ENCODE measurements at places on chromosomes 11 and 22.

GRCh38 chr22:39263626-39264348 is 19.0 kb upstream of the PDGFB start:
- no peak for DNase-seq

- DNase-seq = no peak
Measured at GRCh38 chr11:47667135-47667534, 24.8 kb upstream of the MTCH2 start.

DNA sequence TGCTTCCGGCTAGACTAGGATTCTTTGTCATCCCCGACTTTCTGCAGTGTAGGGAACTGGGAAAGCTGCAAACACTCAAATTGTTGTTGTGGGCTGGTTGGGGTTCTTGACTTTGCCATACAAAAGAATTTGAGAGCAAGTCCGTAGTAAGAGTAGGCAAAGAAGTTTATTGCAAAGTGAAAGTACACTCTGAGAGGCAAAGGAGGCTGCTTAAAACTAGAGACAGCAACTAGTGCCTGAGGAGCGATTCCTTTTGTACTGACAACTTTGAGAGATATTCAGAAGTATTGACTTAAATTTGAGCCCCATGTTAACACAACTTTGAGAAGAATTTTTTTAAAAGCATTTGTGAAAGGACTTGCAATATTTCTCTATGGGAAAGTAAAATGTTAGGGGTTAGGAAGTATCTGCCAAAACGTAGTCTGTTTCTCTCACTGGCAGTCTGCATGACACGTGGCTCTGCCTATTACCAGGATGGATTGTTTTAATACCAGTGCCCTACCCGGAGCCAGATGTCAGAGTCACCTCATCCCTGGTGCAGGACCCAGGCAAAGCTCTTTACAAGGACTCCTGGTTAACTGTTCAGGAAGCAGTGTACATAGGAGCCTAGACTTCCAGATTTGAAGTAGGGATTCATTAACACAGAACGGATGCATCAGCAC is 85.0 kb upstream of the CLPB start:
- no peak for DNase-seq

DNA sequence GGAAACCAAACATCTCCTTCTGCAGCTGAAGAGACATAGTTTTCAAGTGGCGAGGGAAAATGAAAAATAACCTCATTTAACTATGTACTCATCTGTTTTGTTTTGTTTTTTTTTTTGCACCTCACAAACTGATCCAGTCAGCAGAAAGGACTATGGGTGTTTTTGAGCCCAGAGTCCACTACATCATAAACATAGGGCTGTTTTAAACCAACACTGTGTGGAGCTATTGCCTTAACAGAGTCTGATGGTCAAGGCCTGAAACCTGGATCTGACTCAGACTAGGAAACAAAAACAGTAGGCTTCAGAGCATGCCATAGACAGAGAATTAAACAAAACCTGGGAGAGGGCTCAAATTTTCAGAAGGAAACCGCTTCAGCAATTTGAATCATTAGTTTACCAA is 99.3 kb upstream of the FSHB start:
- no peak for DNase-seq

DNA sequence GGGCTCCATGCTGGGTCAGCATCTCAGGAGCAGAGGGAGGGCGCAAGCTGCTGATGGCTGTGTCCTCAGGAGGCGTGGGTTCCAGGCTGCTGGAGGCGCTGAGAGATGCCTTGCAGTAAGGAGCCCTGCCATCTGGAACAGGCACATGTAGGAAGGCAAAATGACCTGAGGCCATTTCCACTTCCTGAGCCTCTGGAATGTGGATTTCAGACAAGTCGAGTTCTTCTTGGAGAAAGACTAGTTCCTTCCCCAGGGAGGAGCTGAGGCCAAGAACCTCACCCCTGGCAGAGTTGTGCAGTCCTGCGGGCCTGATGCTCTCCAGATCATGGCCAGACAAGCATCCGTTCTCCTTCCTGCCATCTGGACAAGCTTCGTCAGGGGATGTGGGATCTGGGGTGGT is 19.3 kb downstream of the HPS4 start:
- DNase-seq = no peak

DNA sequence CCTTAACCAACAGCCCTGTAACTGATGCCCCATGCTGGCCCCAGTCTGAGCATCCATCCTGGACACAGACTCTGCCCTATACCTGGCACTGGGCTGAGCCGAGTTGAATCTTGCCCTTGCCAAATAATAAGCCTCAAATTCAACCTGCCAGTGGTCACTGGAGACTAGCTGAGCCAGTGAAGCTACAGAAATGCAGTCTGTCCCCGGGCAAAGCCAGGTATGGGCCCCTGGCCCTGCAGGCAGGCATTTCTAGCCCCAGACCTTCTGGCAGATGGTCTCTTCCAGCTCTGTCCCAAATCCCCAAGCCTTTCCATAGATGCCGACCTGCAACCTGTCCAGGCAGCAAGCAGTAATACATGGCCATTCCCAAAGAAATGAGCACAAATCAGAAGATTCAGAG is 4.7 kb downstream of the CLPB start:
- no peak for DNase-seq

GRCh38 chr11:123491241-123491640 is 61.2 kb downstream of the GRAMD1B start:
- no peak for DNase-seq

- no peak for DNase-seq
Measured at GRCh38 chr11:62295504-62295903, 3.4 kb downstream of the SCGB1D4 start.

DNA sequence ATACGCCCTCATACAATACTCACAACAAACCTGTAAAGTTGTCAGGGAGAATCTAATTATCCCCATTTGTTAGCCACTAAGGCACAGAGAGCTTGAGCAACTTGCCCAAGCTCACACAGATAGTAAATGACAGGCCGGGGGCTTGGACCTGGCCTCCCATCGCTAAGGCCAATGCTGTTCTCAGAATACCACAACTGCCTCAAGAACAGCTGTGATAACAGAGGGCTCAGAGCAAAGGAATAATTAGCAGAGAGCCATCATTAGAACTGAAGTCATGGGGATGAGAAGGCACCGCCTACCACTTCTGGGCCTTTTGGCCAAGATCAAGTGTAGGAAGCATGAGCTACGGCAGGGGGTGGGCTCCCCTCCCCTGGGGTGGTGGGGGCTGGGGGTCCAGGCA is 98.6 kb downstream of the FEZ1 start:
- DNase-seq = no peak

DNA sequence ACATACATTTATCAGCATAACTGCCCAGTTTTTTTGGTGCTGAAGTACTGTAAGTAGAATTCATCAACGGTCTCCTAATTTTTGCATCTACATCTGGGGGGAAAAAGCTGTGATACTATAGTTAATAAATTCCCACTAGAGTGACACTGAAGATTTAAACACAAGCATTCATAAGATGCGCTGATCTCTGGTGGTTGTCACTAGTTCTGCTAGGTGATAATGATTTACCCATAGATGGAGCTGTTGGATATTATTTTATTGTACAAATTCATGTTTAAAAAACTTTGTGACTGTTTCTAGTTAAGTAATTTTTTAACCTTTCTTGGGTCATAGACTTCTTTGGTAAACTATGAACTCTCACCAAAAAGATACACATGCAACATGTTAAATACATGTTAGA is 106.6 kb downstream of the EMSY start:
- DNase-seq = no peak

DNA sequence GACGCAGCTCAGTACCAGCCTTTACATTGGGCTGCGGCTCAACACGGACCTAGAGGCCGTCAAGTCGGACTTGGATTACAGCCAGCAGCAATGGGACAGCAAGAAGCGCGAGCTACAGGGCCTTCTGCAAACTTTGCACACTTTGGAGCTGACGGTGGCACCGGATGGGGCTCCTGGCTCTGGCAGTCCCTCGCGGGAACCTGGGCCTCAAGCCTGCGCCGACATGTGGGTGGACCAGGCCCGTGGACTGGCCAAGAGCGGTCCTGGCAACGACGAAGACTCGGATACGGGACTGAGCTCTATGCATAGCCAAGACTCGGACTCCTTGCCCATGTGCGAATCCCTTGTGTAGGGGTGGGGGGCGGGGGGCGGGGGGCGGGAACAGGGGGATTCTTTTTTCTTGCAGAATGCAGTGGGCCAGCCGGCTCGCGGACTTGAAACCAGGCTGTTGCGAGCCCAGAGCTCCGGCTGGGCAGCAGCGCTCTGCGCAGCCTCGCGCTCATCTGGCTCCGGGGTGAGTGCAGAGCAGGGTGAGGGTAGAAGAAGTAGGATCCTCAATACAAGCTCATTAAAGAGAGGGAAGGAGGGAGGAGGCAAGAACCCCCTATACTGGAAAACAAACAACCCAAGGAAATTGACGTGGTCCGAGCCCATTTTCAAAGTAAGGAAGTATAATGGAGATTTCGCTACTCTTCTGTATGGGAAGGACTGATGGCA is 1.8 kb downstream of the RASSF10 start:
- no peak for DNase-seq

GRCh38 chr22:26887456-26887855 is 230.1 kb downstream of the MIAT start:
- no peak for DNase-seq

DNA sequence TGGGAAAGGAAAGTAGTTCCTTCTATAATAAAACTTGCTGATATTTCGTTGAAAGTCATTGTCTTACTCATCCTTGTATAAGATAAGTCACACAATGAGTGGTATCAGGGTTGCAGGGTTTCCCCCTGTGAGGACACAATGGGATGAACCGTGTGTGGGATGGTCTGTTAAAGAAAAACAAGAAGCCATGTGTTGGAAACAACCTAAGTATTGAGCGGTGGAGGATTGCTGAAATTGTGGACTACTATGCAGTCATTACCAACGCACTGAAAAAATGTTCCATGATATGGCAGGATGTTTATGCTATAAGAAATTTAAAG is 28.6 kb downstream of the PTPRJ start:
- DNase-seq = no peak

DNA sequence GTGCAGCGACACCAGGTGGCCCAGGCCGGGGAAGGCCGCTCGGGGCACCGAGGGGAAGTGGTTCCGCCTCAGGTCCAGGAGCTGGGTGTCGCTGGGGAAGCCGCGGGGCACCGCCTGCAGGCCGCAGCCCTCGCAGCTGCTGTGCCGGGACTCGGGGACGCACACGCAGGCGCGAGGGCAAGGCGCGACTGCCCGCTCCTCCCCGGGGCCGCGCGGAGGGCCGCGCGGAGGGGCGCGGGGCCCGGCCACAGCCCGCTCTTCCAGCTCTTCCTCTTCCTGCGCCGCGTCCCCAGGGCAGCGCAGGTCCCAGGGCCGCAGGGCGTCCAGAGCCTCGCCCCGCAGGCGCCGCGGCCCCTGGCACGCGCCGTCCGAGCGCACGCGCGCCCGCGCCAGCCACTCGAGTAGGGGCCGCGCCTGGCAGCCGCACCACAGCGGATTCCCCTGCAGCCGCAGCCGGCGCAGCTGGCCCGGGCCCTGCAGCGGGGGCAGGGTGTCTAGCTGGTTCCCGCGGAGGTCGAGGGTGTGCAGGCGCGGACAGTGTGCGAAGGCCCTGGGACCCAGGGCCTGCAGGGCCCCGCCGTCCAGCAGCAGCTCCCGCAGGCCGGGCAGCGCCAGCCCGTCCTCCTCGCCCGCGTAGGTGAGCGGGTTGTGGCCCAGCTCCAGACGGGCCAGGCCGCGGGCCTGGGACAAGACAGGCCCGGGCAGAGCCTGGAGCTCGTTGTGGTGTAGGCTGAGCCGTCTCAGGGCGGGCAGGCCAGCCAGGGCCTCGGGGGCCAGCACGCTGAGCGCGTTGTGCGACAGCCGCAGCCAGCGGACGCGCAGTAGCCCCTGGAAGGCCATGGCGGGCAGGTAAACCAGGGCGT is 2.8 kb downstream of the CHADL start:
- DNase-seq = peak; percentile 45

- DNase-seq = peak; percentile 39
Measured at GRCh38 chr22:25062386-25063085, 110.0 kb downstream of the KIAA1671 start.

DNA sequence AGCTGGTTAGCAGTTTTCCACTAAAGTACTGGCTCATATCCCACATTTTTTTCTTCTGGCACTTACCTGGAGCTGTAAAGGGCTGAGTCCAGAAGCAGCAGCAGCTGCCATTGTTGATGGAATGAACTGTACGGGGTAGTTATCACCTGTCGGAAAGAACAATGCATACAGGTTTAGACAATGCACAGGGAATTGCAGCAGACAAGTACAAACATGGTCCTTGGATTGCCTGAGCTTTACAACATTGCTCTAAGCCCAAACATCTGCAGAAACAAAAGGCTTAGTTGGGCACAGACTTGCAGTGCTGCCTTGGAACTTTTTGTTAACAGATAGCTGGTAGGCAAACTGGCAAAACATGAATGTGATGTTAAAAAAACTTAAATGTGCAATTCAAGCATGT is 258.8 kb downstream of the SOX6 start:
- no peak for DNase-seq

DNA sequence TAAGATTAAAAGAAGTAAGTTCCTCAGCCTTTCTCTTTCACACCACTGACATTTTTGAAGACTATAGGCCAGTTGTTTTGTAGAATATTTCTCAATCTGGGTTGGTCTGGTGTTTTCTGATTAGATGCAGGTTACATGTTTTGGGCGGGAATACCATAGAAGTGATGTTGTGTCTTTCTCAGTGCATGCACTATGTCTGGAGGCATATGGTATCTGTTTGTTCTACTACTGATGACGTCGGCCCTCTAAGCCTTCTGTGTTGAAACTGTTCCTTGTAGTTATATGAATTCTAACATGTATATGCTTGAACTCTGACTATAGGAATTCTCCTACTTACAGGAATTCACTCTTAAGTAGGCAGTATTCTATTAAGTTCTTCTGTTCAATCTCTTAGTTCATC is 21.6 kb downstream of the ZFTA start:
- no peak for DNase-seq
